GM23338 (cell line): ENCODE measurements at places on chromosomes 3 and 15. TPM values are rescaled to one million over a fixed set of nuclear protein-coding genes. Genes with fewer than 3 reads are reported as not detected.

KLHL40 gene
- polyA plus RNA-seq: not detected in 2 replicates

ADCY5 gene
- 2.4 and 3.5 TPM in 2 replicates for polyA plus RNA-seq

WDR49 gene
- 1.4 and 1.9 TPM in 2 replicates for polyA plus RNA-seq

LMAN1L gene
- polyA plus RNA-seq: not detected in 2 replicates

CRBN gene
- polyA plus RNA-seq: 29.9 and 41.7 TPM in 2 replicates

CX3CR1 gene
- polyA plus RNA-seq: 0.42 TPM in 1 of 2 replicates, not detected in the other

TFG gene
- 83.5 and 87.6 TPM in 2 replicates for polyA plus RNA-seq

GABRA5 gene
- 6.7 and 11.5 TPM in 2 replicates for polyA plus RNA-seq

AHSG gene
- polyA plus RNA-seq: 0.18 and 0.21 TPM in 2 replicates

TLR9 gene
- not detected in 2 replicates for polyA plus RNA-seq

MCF2L2 gene
- 4.1 and 6.7 TPM in 2 replicates for polyA plus RNA-seq

PLCL2 gene
- 1.3 and 1.6 TPM in 2 replicates for polyA plus RNA-seq

GUCA1C gene
- not detected in 2 replicates for polyA plus RNA-seq

GRCh38 chr3:104523136-104523535 is 843.6 kb upstream of the ALCAM start:
- H3K27ac ChIP-seq: no peak overlapping the region
- no peak overlapping the region for H3K4me3 ChIP-seq
- no peaks in the 10 kb centered on the region for H3K36me3 ChIP-seq

- H3K4me3 ChIP-seq: no peak overlapping the region
- H3K36me3 ChIP-seq: no peaks in the 10 kb centered on the region
- H3K27me3 ChIP-seq: no peaks in the 10 kb centered on the region
- H3K27ac ChIP-seq: no peak overlapping the region
- no peak for DNase-seq
These were observed 81.8 kb downstream of the NFKBIZ start for GRCh38 chr3:101931081-101931480.

DNA sequence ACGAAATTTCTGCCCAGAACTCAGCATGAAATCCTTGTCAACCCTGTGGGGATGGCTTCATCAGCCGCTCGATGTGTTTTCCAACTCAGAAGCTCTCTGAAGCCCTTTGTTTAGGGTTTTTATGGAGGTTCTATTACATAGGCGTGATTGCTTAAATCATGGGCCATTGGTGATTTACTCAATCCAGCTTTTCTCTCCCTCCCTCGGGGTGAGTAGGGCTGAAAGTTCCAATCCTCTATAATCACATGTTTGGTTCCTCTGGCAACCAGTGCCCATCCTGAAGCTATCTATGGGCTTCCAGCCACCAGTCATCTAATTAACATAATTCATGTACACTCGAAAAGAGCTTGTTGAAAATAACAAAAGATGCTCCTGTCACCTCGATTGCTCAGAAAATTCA is 51.6 kb downstream of the GATM start:
- no peak overlapping the region for H3K4me3 ChIP-seq
- H3K4me1 ChIP-seq: peaks cover 16% of the 10 kb centered on the region
- no peaks in the 10 kb centered on the region for H3K36me3 ChIP-seq
- no peak for DNase-seq

GRCh38 chr3:163261618-163262017 is 1765.0 kb downstream of the OTOL1 start:
- H3K27me3 ChIP-seq: no peaks in the 10 kb centered on the region
- DNase-seq: no peak
- H3K27ac ChIP-seq: no peak overlapping the region
- H3K4me3 ChIP-seq: no peak overlapping the region

- H3K27me3 ChIP-seq: no peaks in the 10 kb centered on the region
- H3K4me1 ChIP-seq: peaks cover 5% of the 10 kb centered on the region
- no peaks in the 10 kb centered on the region for H3K36me3 ChIP-seq
These were observed 333.1 kb upstream of the NECTIN3 start for GRCh38 chr3:110738531-110738930.

DNA sequence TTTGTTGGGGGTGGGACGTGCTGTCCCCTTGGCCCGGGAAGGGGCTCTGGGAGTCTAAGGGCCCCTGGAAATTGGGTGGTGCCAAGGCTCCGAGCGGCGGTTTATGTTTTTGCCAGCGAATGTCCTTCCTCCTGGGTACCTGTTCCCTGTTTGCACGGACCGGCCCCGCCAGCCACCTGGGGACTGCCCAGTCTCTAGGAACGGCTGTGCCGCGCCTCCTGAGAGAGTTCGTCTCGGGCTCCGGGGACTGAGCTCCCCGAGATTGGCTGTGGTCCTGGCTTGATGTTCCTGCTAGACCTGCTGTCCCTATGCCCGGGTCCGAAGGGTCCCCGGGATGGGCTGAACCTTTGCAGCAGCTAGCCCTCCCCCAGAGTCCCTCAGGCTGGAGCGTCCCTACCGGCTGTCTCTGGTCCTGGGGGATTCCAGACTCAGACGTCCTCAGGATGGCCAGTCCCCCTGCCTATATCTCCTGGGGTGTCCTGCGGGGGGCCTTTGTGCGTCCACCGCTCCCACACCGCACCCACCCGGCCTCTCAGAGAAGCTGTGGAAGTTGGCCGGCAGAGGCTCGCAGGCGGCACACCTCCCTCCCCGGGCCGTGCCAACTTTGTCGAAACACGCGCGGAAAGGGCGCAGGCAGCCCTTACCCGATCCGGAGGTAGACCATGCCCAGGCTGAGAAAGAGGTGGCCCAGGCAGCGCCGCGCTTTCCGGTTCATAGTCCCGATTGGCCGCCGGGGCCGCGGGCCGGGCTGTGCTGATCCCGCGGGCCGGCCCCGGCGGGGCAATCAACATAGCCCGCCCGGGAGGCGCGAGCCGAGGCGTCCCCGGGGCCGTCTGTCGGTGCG is 547 bp downstream of the WNT7A start:
- no peak overlapping the region for H3K27ac ChIP-seq
- DNase-seq: peak; percentile 56
- peak overlapping the region; percentile 73 for H3K4me3 ChIP-seq
- no peaks in the 10 kb centered on the region for H3K36me3 ChIP-seq
- H3K4me1 ChIP-seq: no peaks in the 10 kb centered on the region; the same call in 1 of the 2 replicates

- no peaks in the 10 kb centered on the region for H3K36me3 ChIP-seq
- H3K27ac ChIP-seq: no peak within 1 kb of the TSS
- H3K4me1 ChIP-seq: peaks cover 22% of the 10 kb centered on the region
- peak; percentile 78 for DNase-seq
These were observed at the start of gene TAGLN3 for GRCh38 chr3:111998636-111999483. TSS of gene TAGLN3 (plus strand) at chr3:111998922. CDS start at chr3:111999423, 501 bp downstream.

DNA sequence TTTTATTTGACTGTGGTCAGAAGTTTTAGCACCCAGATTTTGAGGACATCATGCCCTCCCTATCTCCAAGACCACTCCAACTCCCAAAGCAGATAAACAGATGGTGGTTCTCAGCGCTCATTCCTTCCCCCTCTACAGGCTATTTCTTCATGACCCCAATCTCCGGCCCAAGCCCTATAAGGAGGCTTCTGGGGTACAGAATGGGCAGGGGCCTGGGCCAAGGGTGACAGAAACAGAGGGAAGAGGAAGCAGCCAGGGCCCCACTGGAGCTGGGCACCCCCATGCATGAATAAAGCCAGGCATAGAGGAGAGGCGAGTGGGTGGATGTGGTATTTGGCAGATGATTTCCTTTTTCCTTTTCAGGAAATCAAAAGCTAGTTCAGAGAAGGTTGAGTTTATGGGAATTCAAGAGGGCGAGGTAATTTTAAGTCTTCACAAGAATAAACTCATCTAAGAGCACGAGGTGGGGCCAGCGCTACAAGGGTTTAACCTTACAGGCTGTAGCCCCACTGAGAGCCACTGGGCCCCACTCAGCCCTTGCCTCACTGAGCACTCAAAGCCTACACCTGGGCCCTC is 104.8 kb upstream of the HERC1 start:
- no peaks in the 10 kb centered on the region for H3K4me1 ChIP-seq
- DNase-seq: no peak
- H3K36me3 ChIP-seq: no peaks in the 10 kb centered on the region

- no peaks in the 10 kb centered on the region for H3K36me3 ChIP-seq
- H3K4me3 ChIP-seq: no peak overlapping the region
- H3K27ac ChIP-seq: no peak overlapping the region
- DNase-seq: no peak
These were observed 38.9 kb downstream of the ZNF710 start for GRCh38 chr15:90039996-90040395.

DNA sequence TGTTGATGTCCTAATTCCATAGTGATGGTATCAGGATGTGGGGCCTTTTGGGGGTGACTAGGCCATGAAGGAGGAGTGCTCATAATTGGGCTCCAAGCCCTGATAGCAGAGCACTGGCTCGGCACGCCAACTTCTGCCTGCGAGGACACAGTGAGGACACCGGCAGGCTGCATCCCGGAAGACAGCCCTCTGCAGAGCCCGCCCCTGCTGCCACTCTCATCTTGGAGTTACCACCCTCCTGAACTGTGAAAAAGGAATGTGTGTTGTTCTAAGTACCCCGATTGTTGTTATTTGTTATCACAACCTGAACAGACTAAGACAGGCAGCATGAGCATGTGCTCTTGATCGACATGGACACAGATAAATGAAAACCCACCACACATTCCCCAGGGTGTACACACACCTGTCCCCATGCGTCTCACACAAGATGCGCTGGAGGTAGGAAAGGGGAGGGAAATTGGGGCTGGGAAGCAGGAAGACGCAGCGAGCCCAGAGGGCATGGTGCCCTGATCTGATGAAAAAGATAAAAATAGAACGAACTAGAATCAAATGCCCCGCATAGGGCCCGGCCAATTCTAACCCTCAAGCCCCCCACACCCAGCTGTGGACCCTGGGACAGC is 40.1 kb downstream of the RPN1 start:
- DNase-seq: no peak
- no peak overlapping the region for H3K4me3 ChIP-seq
- no peaks in the 10 kb centered on the region for H3K27me3 ChIP-seq
- H3K27ac ChIP-seq: no peak overlapping the region
- no peaks in the 10 kb centered on the region for H3K4me1 ChIP-seq
- H3K36me3 ChIP-seq: no peaks in the 10 kb centered on the region

GRCh38 chr3:81462921-81463320 is 298.5 kb downstream of the GBE1 start:
- no peaks in the 10 kb centered on the region for H3K36me3 ChIP-seq
- no peak for DNase-seq
- no peaks in the 10 kb centered on the region for H3K4me1 ChIP-seq

DNA sequence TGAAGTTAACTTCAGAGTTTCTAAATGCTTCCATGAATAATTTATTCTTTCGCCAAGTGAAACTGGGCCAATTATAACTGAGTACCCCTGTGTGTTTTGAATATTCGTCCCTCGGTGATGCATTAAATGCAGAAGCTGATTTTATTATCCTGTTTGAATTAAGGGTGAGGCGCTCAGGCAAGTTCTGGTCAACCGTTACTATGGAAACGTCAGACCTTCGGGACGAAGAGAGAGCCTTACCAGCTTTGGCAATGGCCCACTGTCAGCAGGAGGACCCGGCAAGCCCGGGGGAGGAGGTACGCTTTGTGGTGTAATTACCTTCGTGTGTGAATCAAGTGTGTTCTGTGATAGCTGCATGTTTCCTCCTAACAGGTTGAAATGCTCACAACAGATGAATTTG is 239.8 kb downstream of the ITPR1 start:
- H3K36me3 ChIP-seq: no peaks in the 10 kb centered on the region; the same call in 1 of the 2 replicates
- DNase-seq: peak; percentile 57
- H3K27me3 ChIP-seq: no peaks in the 10 kb centered on the region
- no peak overlapping the region for H3K4me3 ChIP-seq
- H3K4me1 ChIP-seq: peaks cover 26% of the 10 kb centered on the region

DNA sequence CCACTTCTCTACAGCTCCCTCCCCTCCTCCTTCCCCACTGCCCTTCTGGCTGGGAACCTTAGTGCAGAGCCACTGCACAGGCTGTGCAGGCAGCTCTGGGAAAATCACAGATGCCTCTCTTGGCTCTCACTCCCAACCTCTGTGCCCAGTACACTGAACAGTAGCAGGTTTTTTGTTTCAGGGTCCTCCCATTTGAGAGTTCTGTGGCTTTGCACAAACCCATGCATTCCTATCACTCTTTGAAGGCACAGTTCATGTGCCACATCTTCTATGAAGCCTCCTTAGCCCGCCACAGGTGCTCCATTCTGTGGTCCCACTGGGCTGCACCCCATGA is 103.9 kb downstream of the SNRK start:
- peaks cover 5% of the 10 kb centered on the region; the same call in 1 of the 2 replicates for H3K4me1 ChIP-seq
- no peaks in the 10 kb centered on the region for H3K27me3 ChIP-seq
- no peak overlapping the region for H3K27ac ChIP-seq
- H3K4me3 ChIP-seq: no peak overlapping the region

GRCh38 chr3:72165317-72165716 is 380.4 kb upstream of the PROK2 start:
- H3K36me3 ChIP-seq: no peaks in the 10 kb centered on the region
- H3K4me1 ChIP-seq: no peaks in the 10 kb centered on the region
- no peak overlapping the region for H3K27ac ChIP-seq
- no peak overlapping the region for H3K4me3 ChIP-seq
- no peak for DNase-seq

- peaks cover 18% of the 10 kb centered on the region; the same call in 1 of the 2 replicates for H3K4me1 ChIP-seq
- H3K36me3 ChIP-seq: no peaks in the 10 kb centered on the region
- H3K27ac ChIP-seq: no peak overlapping the region
- peak; percentile 87 for DNase-seq
These were observed 16.1 kb downstream of the POU1F1 start for GRCh38 chr3:87260270-87260669.

DNA sequence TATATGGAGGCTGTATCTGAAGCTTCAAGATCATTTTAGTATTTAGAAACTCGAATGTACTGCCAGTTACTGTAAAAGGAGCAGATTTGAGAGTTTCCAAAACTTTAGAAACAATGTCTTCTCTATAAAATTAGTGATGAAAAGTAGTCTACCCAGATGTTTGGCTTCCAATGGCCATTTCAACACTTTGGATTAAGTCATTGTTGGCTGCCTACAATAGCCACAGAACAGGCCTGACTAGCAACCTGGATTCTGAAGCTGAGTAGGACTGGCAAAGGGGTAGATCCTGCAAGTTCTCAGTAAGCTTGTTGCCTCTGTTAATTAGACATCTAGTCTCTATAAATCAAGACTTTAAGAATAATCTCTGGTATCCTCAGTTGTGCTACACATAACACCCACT is 239.0 kb upstream of the KCNMB2 start:
- no peaks in the 10 kb centered on the region for H3K4me1 ChIP-seq
- no peak for DNase-seq
- H3K27me3 ChIP-seq: no peaks in the 10 kb centered on the region
- no peaks in the 10 kb centered on the region for H3K36me3 ChIP-seq
- H3K4me3 ChIP-seq: no peak overlapping the region

- DNase-seq: peak; percentile 65
- H3K27me3 ChIP-seq: no peaks in the 10 kb centered on the region
- no peaks in the 10 kb centered on the region for H3K36me3 ChIP-seq
- peak overlapping the region; percentile 17; the same call in 1 of the 2 replicates for H3K4me3 ChIP-seq
- peaks cover 30% of the 10 kb centered on the region for H3K4me1 ChIP-seq
These were observed 6.6 kb upstream of the MCF2L2 start for GRCh38 chr3:183434992-183435391.

DNA sequence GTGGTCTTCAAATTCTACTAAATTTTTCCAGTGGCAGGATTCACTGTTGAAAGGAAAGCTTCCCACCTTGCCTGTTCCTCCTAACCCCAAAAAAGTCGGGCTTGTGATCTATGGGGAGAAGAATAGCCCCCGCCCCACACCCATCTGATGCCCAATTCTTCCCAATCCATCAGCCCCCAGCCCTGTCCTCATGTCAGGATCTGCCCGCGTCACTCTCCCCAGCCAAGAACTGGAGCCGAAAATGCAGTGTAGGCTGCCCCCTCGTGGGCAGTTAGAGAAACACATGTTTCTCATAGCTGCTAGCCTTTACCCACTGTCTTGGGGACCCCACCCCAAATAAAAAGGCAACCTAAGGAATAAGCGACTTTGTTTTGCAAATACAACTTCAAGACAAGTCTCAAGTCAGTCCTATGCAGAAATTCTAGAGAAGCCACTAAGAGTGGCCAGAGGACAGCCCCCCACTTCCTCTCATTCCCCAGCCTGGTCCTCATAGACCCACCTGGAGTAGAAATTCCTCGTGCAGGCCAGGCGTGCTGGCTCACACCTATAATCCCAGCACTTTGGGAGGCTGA is 13.0 kb upstream of the CSK start:
- peak overlapping the region; percentile 34; the same call in 1 of the 2 replicates for H3K4me3 ChIP-seq
- no peaks in the 10 kb centered on the region for H3K36me3 ChIP-seq
- no peak overlapping the region for H3K27ac ChIP-seq
- no peaks in the 10 kb centered on the region for H3K27me3 ChIP-seq
- peak; percentile 81 for DNase-seq
- peaks cover 4% of the 10 kb centered on the region; the same call in 1 of the 2 replicates for H3K4me1 ChIP-seq
